ENCODE measurements at places on chromosomes 3 and 15. TPM values are rescaled to one million over a fixed set of nuclear protein-coding genes. Genes with fewer than 3 reads are reported as not detected.

Gene CLASP2
- total RNA-seq: 51.6 TPM

Gene THRB
- 3.9 TPM for total RNA-seq

Gene FANCD2OS
- total RNA-seq: not detected

Gene GOLGA8J
- not detected for total RNA-seq

Gene NECTIN3
- total RNA-seq: 52.2 TPM

Gene MYO5C
- total RNA-seq: 25.0 TPM

Gene AMT
- total RNA-seq: 46.5 TPM

Gene CLDN16
- not detected for total RNA-seq

Gene SUSD5
- 3.3 TPM for total RNA-seq

Gene CLDN11
- total RNA-seq: 10.5 TPM

Gene DAZL
- 3.4 TPM for total RNA-seq

Gene PCCB
- 56.7 TPM for total RNA-seq

Gene NEK10
- 0.84 TPM for total RNA-seq

Gene CX3CR1
- not detected for total RNA-seq

Gene PLSCR2
- not detected for total RNA-seq

Gene SERINC4
- total RNA-seq: not detected

Gene ZNF501
- 5.3 TPM for total RNA-seq

Gene ACAD9
- 32.8 TPM for total RNA-seq

Gene MRAS
- 16.2 TPM for total RNA-seq

Gene SPINK8
- not detected for total RNA-seq

Gene GOLGA8F
- not detected for total RNA-seq

Gene TGM4
- not detected for total RNA-seq

Gene ASB14
- not detected for total RNA-seq

Gene RASL12
- total RNA-seq: 10.3 TPM

Gene RTP4
- total RNA-seq: not detected

Gene COL6A5
- total RNA-seq: not detected

Gene SLC12A1
- 1.0 TPM for total RNA-seq

Gene SKOR1
- total RNA-seq: 0.11 TPM

Gene ACAA1
- 34.8 TPM for total RNA-seq

Gene AGBL1
- total RNA-seq: not detected

Gene NXPE3
- total RNA-seq: 23.3 TPM

Gene CILP
- total RNA-seq: not detected

Gene TGM5
- total RNA-seq: not detected

Gene ENTPD3
- 0.44 TPM for total RNA-seq

Gene ARPP21
- total RNA-seq: not detected

Gene ULK4
- total RNA-seq: 8.8 TPM
